ENCODE measurements at places on chromosomes 5 and 9.
A peak's percentile ranks its signal among the peaks of the same experiment; 100 is the strongest.

- DNase-seq: no peak
These were observed 7.0 kb downstream of the NOP16 start for GRCh38 chr5:176381423-176381822.

- peak; percentile 82 for DNase-seq
These were observed 180.9 kb downstream of the CD180 start for GRCh38 chr5:67015541-67016191.

GRCh38 chr5:119347991-119348390 lies 7.8 kb upstream of the TNFAIP8 start:
- no peak for DNase-seq

- DNase-seq: no peak
These were observed 441.6 kb downstream of the GADD45G start for GRCh38 chr9:90046317-90046861.

DNA sequence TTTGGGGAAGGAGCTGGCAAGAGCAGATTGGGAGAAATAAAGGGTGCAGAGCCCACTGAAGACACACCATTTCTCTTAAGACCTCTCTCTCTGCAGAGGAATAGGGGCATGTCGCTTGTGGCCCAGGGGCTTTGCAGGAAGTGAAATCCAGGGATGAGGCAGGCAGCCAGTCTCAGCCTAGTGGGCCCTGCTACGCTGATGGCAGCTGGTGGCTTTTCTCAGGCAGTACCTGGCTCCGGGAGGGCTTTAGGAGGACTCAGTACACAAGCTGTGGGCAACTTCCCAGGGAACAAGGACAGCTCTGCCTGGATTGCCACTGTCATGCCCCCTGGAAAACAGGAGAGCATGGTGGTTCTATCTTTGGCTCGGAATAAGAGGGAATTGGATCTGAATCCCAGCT lies 76.2 kb upstream of the NEURL1B start:
- DNase-seq: peak; percentile 72

- DNase-seq: no peak
These were observed 37.9 kb upstream of the NR4A3 start for GRCh38 chr9:99783799-99784198.

GRCh38 chr5:177249761-177250537 lies 53.6 kb downstream of the RAB24 start:
- DNase-seq: no peak

GRCh38 chr5:69368458-69369339 lies 621 bp downstream of the AK6 start:
- DNase-seq: no peak

- no peak for DNase-seq
These were observed 40.6 kb upstream of the COL5A1 start for GRCh38 chr9:134600836-134601638.

- DNase-seq: no peak
These were observed 40.8 kb upstream of the GARNL3 start for GRCh38 chr9:127223810-127224177.

DNA sequence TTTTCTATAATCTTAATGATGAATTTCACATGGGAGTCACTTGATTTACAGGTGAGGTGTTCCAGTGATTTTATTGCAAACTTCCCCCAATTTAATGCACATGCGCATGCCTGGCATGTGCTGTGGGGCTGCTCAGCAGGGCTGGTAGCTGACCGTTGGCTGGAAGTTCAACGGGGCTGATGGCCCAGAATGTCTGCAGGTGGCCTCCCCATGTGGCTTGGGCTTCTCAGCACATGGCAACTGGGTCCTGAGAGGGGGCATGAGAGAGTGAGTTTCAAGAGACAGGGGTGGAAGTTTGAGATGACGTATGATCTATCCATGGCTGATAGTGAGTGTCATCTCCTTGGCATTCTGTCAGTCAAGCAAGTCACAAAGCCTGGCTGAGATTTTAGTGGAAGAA lies 259.8 kb downstream of the ZSWIM6 start:
- no peak for DNase-seq

GRCh38 chr5:104431981-104432380 lies 869.4 kb upstream of the NUDT12 start:
- no peak for DNase-seq

GRCh38 chr9:12934545-12935272 lies 159.9 kb downstream of the LURAP1L start:
- no peak for DNase-seq

DNA sequence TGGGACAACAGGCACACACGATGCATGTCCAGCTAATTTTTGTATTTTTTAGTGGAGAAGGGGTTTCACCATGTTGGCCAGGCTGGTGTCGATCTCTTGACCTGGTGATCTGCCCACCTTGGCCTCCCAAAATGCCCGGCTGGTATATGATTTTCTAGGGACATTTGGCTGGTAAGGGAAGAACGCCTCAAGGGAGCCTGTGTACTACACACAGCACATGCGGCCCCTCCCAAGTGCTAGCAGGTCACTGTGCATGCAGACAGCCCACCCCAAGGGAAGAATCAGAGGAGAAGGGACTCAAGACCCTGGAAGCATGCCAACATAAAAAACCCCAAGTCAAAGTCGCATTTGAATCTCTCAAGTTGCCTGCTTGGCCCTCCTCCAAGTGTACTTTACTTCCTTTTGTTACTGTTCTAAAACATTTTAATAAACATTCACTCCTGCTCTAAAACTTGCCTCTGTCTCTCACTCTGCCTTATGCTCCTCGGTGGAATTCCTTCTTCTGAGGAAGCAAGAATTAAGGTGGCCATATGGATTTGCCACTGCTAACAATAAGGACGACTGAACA lies 24.3 kb upstream of the OTULINL start:
- no peak for DNase-seq

GRCh38 chr9:120435091-120435490 lies 144.9 kb downstream of the CDK5RAP2 start:
- DNase-seq: no peak

DNA sequence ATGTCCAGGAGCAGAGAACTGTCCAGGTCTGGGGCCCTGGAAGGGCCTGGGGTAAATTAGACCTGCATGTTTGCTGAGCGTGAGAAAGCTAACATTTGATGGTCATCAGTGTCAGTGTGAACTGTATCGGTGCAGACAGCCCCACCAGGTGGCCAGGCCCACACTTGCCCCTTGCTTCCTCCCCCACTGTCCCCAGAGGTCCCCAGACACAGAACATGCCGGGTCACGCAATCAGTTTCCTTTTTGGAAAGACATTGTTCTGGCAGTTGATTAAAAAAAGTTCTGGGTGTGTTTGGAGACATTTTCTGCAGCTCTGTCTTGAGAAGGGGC lies 1.5 kb downstream of the NKD2 start:
- DNase-seq: no peak

- no peak for DNase-seq
These were observed 146.8 kb downstream of the EBF1 start for GRCh38 chr5:158952951-158953350.

- no peak for DNase-seq
These were observed 21.4 kb downstream of the GLRA1 start for GRCh38 chr5:151903243-151903653.

DNA sequence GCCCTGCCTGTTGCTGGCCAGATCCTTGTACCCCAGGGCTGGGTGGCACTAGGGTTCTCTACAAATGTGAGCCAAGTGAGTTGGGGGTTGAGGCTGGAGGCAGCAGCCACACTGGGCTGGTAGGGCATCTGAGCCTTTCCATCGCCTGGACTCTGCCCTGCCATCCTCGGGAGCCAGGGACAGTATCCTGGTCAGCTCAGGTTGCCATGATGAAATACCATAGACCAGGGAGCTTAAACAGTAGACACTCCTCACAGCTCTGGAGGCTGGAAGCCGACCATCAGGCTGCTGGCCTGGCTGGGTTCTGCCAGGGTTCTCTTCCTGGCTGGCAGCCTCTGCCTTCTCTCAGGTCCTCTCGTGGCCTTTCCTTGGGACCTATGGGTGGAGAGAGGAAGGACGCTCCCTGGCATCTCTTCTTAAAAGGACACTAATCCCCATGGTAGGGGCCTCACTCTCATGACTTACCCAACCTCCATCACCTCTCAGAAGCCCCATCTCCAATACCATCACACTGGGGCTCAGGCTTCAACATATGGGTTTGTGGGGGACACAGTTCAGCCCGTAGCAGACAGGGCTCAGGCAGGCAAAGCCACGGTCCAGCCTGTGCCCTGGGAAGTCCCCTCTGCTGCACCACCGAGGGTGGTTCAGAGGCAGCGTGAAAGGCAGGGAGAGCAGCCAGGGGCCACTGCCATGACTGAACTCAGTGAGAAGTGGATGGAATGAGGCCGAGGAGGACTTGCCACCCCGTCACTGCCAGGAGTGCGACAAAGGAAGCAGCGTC lies 50.1 kb downstream of the HMCN2 start:
- no peak for DNase-seq

- no peak for DNase-seq
These were observed 17.7 kb downstream of the DHX29 start for GRCh38 chr5:55289808-55290207.

- DNase-seq: no peak
These were observed 34.5 kb downstream of the FNBP1 start for GRCh38 chr9:130008538-130008937.

DNA sequence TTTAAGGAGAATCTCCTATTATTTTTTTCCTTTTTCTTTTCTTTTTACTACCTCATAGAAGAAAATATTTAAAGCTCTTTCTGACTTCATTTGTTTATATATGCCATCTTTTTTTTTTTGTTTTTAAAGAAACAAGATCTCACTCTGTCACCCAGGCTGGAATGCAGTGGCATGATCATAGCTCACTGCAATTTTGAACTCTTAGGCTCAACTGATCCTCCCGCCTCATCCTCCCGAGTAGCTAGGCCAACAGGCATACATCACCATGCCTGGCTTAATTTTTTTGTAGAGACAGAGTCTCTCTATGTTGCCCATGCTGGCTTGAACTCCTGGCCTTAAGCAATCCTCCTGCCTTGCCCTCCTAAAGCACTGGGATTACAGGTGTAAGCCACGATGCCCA lies 59.5 kb downstream of the LNPEP start:
- no peak for DNase-seq

GRCh38 chr5:172769342-172769615 lies 1.7 kb downstream of the DUSP1 start:
- DNase-seq: no peak

DNA sequence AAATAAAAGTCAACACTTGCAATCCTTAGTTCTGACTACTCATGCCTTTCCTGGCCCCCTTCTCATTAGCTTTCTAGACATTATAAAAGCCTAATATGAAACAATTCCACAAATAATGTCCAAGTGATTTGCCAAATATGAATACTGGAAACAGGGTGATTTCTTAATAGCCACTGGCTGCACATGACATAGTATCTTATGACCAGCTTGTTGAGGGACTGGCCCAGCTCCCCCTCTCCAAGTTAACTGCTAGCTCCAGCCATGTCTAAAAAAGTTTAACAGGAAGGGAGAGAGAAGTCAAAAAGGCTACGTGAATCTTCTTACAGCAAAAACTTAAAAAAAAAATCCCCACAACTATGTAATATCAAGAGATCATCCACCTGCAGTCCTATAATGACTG lies 1.5 kb downstream of the CERT1 start:
- no peak for DNase-seq

DNA sequence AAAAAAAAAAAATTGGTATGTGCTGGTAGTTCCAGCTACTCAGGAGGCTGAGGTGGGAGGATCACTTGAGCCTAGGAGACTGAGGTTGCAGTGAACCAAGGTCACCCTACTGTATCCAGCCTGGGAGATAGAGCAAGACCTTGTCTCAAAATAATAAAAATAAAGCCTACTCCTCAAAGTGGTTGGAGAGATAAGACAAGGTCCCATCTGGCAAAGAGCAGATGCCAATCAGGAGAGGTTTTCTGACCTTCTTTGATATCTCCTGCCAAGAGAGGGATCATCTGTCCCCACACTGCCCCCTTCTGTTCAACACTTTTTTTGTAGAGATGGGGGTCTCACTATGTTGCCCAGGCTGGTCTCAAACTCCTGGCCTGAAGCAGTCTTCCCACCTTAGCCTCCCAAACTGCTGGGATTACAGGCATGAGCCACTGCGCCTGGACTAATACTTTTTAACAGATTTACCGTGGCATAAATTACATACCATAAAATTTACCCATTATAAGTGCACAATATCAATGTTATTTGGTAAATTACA lies 64.7 kb downstream of the SH3PXD2B start:
- DNase-seq: no peak

GRCh38 chr9:38305582-38305981 lies 86.9 kb upstream of the ALDH1B1 start:
- DNase-seq: no peak

DNA sequence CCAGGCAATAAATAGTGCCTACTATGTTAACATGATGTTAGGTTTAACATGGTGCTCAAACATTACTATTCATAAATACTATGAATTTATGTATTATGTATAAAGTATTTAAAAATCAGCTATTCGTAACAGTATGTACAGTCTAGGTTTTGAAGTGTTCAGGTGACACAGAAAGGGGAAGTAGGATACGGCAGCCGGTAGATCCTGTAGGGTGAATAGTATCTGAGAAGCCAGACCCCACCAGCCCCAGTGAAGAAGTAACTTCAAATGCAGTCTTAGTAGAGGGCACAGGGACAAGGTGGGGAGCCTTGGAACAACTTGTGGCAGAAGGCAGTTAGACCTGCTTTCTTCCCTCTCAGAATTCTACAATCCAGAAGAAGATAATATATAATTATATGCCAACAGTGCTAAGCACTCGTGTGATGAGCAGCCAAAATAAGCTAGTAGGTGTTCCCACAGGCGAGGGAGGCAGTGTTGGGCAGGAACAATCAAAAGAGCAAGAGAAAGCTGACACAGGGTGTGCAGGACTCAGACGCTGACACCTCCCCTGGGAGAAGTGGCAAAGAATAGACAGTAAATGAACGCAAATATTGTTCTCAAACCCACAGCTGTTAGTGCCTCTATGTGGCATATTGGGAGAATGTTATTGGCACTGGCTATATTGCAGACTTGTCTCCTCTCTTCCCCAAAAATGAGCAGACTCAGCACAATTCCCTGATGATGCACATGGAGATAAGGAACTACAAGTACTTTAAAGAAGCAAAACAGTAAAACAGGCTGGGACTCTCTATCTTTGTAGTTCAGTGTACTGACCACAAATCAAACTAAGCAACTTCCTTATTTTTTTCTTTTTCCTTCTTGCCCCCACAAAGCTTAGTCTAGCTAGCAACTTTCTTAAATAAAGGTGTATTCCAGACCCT lies 4.6 kb downstream of the ZNF367 start:
- no peak for DNase-seq

DNA sequence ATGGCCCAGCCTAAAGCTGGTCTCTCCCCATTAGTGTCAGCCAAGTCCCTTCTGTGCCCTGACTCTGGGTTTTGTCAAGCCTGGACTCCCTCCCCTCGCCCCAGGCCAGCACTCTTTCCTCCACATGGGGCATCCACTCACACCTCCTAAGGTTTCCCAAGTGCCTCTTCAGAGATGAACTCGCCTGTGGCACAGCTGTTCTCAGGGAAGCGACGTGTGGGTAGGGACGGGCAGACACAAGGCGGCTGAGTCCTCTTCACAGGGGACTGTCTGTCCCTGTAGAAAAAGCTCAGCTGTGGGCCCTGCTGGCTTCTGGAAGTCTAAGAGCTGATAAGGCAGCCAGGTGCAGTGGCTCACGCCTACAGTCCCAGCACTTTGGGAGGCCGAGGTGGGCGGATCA lies 78.5 kb downstream of the CACNA1B start:
- DNase-seq: no peak

- DNase-seq: no peak
These were observed 64.6 kb downstream of the RGS3 start for GRCh38 chr9:113528088-113528487.

Data from NCI-H2029 treated with DMSO at 0.1 percent for 48 hours (cell line).